ENCODE measurements at places on chromosomes 12 and 14.

- DNase-seq = no peak
Observed at GRCh38 chr12:120988658-120989057, 10.3 kb downstream of the HNF1A start.

GRCh38 chr14:37062191-37062803 lies 110.1 kb downstream of the SLC25A21 start:
- no peak for DNase-seq

GRCh38 chr12:67357376-67358125 lies 88.4 kb downstream of the CAND1 start:
- DNase-seq = no peak

DNA sequence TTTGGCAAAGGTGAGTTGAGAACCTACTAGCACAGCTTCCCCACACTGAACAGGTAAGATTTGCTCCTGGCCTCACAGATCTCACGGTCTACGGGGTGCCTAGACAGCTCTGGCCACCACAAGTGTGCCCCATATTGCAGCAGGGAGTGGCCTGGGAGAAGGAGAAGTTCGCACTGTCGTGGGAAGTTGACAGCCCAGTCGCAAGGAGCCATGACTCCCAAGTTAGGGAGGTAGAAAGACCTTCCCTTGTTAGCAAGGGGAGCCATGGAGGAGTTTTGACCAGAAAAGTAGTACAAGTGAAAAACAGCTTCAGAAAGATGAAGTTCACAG lies 316.3 kb downstream of the BCL11B start:
- DNase-seq = no peak

- no peak for DNase-seq
Observed at GRCh38 chr12:101619858-101620761, 25.3 kb downstream of the MYBPC1 start.

DNA sequence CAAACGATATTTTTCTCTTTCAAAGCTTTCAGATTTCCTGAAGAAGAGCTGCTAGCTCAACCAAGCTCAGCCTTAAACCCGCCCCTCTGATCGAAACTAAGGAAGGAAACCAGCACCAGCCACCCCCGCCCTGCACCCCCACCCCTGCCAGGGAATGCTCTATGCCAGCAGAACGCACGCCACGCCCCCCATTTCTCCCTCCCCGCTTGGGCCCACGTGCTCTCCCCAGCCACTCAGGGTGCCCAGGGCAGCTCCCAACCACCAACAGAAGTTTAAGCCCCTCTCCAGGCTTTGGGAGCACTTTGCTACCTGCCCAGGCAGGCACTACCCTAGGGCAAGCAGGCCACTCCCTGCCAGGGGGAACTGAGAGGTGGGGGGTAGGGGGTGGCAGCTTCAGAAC lies 18.8 kb upstream of the KRT78 start:
- DNase-seq = no peak

- no peak for DNase-seq
Observed at GRCh38 chr14:102909911-102910310, 12.6 kb upstream of the AMN start.

- no peak for DNase-seq
Observed at GRCh38 chr12:1093166-1093751, 102.2 kb downstream of the ERC1 start.

GRCh38 chr14:40393143-40393542 lies 960.9 kb upstream of the FBXO33 start:
- DNase-seq = no peak

DNA sequence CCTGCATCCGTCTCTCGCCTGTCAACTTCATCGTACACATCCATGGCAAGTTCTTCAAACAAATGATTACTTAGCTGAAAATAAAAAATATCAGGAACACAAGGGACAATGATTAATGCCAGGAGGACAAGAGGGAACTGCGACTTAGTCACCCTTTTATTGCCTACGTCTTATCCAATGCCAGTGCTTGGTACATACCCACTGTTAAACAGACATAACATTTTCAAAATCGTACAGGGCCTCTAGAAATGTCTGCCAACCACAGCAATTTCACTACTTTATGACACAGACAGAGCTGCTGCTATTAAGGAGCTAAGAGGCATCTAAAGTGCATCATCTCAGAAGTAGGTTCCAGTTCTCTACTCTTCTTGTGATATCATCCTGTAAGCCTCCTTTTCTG lies 34.6 kb downstream of the GIT2 start:
- no peak for DNase-seq

DNA sequence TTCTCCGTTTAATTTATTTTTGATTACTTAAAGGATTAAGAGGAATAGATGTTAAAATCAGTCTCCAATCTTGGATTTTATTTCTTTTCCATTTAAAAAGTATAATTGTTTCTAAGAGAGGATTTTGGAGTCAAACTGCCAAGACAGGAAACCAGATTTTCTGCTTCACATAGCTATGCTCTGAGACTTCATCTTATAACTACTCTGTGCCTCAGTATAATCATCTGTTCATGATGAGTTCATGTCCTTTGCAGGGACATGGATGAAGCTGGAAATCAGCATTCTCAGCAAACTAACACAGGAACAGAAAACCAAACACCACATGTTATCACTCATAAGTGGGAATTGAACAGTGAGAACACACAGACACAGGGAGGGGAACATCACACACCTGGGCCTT lies 9.0 kb upstream of the TAS2R31 start:
- DNase-seq = no peak

- no peak for DNase-seq
Observed at GRCh38 chr12:71152851-71153250, 4.9 kb downstream of the TSPAN8 start.

- no peak for DNase-seq
Observed at GRCh38 chr12:24933694-24934407, 15.1 kb downstream of the BCAT1 start.

- DNase-seq = peak; percentile 41
Observed at GRCh38 chr12:51524386-51524901, 66.6 kb upstream of the SCN8A start.

- no peak for DNase-seq
Observed at GRCh38 chr12:13948621-13949020, 32.8 kb downstream of the GRIN2B start.

DNA sequence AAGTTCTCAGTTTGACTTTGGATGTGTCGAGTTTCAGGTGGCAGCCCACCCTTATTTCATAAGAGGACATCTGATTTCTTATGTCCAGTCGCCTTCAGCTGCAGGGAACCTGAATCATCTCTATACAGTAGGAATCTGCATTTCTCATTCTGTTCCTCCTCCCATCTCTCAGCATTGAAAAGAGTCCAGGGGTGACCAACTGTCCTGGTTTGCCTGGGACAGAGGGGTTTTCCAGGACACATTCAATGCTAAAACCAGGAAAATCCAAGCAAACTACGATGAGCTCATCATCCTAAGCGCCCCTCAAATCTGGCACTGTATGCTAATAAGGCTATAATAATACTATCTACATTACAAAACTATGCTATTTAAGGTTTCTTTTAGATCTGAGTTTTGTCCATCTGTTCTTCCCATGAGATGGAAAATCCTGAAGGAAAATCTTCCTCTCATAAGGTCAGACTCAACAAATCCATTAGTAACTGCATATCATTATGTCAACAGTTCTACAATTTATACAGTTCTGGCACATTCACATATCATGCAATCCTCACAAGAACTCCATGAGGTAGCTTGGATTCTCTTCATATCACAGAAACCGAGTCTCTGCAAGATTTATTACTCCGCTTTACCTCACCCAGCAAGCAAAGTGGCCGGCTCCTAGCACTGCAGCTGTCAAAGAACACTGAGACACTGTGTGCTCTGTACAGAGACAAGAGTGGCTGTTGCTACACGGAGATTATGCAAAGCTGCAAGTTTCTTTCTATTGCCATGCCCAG lies 15.6 kb upstream of the CALM1 start:
- DNase-seq = peak; percentile 41

DNA sequence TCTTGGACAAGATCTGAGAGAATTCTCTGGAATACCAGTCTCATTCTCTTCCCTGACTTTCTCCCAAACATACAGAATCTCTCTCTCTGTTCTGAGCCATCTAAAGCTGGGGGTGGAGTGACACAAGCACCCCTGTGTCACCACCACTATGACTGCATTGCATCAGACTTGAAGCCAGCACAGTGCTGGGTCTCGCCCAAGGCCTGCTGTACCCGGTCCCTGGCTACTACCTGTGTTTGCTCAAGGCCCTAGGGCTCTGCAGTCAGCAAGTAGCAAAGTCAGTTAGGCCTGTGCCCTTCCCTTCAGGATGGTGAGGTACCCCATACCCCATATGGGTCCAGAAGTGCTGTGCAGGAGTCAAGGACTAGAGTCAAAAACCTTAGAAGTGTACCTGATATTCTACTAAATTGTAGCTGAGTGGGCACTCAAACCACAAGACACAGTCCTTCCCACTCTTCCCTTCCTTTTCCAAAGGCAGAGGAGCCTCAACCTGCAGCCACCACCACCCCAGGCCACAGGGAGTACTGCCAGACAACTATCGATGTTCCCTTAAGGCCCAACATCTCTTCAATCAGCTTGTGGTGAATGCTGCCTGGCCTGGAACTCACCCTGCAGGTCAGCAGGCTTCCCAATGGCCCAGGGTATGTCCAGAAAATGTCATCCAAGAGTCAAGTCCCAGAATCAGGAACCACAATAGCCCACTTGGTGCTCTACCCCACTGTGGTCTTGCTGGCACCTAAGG lies 21.2 kb upstream of the RDH16 start:
- DNase-seq = no peak

GRCh38 chr12:124099661-124100060 lies 126.6 kb downstream of the ZNF664 start:
- DNase-seq = no peak

DNA sequence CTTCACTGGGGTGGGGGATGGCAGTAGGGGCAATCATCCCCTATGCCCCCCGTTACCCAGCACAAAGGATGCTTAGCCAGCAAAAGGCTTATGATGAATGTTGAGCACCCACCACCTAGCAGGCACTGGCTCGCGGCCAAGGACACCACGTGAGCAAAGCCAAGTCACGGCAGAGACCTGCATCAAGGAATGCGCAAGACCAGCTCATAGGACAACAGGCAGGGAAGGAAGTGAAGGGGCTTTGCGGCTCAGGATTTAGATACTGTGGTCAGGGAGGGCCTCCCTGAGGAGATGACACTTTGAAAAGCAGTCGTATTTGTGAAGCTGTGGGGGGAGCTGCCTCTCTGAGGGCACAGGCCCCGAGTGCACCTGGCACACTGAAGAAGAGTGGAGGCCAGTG lies 32.8 kb downstream of the SH2B3 start:
- no peak for DNase-seq

GRCh38 chr12:108348842-108349241 lies 9.7 kb upstream of the CMKLR1 start:
- no peak for DNase-seq

- peak; percentile 73 for DNase-seq
Observed at GRCh38 chr12:54201001-54201794, 12.4 kb upstream of the SMUG1 start.

- peak; percentile 54 for DNase-seq
Observed at GRCh38 chr14:96592591-96593386, 90.6 kb downstream of the PAPOLA start.

- no peak for DNase-seq
Observed at GRCh38 chr12:6036509-6036908, 88.0 kb downstream of the VWF start.

GRCh38 chr12:29054858-29055663 lies 94.0 kb upstream of the FAR2 start:
- no peak for DNase-seq

GRCh38 chr12:633731-634130 lies 29.5 kb downstream of the NINJ2 start:
- DNase-seq = no peak

DNA sequence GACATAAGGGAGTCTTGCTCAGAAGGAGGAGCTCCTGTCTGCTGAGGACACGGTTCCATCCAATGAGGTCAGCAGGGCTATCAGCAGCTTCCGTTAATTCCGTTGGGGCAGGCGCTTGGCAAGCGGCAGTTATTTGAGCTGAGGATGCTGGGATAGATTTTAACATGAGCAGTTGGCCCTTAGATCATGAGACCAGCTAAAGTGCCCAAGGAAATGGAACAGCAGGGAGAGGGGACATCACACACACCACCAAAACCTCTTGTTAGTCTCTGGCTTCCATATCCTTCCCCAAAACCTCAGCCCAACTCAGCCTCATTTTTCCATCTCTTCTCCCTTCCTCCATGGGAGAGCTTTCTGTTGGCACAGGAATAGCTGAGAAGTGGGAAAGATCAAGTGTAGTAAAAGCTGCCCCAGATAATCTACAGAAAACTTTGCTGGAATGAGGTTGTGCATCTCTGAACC lies 138.7 kb upstream of the PZP start:
- DNase-seq = no peak

DNA sequence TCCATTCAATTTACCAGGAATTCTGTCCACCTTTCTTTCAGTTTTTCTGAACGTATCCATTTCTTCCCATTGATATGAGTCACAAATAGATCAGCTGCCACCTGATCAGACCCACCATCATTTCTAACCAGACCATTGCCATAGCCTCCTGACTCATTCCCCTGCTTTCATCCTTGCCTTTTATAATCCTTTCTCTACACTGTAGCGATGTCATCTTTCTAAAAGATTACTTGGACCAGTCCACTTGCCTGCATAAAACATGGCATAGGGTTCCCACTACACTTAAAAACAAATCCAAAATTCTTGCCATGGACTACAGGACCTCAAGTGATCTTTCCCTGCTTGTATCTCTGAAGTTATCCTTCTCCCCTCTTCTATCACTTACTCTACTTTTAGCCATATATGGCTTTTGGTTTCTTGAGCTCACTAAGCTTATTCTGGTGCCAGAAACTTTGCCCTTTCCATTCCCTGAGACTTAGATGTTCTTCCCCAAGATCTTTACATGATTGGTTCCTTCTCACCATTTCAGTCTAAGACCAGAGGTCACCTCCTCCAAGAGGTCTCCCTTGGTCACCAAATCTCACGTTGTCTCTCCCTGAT lies 149.5 kb upstream of the KRR1 start:
- no peak for DNase-seq

DNA sequence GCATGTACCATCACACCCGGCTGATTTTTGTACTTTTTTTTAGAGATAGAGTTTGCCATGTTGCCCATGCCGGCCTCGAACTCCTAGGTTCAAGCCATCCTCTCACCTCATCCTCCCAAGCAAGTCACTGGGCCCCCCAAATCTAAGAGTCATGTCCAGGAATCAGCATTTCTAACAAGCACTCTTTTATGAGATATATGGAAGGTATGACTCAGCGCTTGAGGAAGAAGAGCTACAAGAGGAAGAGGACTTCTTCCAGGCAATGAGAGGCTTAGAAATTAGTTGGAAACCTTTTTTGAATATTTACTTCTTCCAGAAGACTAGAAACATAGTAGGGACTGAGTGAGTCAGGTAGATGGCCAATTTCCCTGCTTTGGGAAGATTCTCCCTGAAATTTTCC lies 114.5 kb downstream of the HMGA2 start:
- DNase-seq = no peak

- DNase-seq = peak; percentile 10
Observed at GRCh38 chr14:104282332-104283196, 144.2 kb downstream of the KIF26A start.

All from dorsolateral prefrontal cortex (tissue), 122 donors.